ENCODE measurements at places on chromosomes 7 and 10.

DNA sequence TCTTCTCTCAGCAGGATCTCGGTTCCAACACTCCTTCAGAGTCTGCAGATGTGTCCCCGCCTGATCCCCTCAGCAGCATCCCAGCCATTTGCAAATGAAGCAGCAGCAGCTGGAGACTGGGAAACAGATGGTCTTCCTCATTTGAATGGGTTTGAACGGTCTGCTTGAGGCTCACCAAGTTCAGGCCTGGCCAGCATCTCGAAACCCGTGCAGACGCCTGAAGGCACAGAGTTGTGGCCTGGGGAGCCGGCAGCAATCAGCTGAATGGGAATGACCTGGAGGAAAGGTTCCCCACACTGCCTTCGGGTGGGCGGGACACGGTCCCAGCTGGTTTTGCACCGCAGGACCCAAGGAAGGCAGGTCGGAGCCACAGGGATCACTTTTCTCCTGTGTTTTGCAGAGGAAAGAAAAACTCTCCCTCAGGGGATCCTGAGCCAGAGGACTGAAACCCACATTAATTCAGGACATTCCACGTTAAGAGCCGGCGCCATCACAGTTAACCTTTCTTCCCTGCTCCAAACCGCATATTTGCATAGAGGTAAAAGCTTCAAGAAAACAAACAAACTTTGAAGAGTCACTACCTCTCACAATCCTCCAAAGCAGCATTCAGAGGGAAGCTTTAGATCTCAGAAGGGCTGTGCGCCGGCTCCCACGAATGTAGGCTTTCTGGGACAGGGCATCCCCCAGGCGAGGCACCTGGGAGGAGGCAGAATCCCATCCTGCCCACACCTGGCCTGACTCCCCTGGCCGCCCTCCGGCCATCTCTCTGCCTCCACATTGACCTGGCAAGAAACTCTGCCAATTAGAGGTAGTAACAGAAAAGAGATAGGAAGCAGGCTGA is 17.7 kb downstream of the FGFR2 start:
- DNase-seq = no peak

DNA sequence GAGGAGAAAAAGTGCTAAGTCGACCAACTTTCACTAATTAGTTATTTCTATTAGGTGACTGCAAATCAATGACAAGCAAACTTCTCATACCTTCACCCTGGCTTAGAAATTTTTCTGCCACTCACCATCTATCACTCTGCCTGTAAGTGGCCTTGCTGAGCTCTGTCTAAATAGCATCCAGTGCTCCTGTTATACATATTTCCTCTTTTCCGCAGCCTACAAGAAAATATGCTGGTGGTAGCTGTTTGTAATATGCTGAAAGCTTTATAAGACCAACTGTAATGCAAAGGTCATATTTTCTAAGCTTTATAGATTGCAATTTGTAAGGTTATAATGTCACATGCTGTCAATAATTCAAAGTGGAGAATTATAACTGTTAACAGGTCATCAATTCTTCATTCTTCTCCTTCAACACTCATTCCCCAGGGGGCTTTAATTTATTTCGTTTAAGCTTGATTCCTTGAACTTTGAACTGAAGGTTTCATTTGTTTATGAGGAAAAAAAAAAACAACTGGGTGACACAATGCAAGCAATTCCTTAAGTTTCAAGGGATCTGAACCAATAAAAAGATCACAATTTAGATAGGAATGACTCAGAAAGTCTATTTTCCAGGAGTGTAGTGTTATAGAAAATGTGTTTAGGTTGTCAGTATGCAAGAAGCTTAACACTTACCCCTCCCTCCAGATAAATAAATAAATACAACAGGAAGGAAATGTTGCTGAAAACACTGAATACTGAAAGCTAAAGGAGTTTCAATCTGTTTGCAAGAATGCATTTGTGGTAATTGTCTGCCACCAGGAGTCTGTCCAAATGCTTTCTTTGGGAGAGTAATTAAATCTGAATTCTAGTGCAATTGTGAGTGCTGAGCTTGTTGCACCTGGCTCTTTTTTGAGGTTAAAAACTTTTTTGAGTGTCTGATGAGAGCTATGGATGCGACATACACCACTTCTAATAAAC is 183.7 kb downstream of the SORCS1 start:
- DNase-seq = no peak

- no peak for DNase-seq
Observed at GRCh38 chr10:67793313-67793712, 44.7 kb downstream of the DNAJC12 start.

DNA sequence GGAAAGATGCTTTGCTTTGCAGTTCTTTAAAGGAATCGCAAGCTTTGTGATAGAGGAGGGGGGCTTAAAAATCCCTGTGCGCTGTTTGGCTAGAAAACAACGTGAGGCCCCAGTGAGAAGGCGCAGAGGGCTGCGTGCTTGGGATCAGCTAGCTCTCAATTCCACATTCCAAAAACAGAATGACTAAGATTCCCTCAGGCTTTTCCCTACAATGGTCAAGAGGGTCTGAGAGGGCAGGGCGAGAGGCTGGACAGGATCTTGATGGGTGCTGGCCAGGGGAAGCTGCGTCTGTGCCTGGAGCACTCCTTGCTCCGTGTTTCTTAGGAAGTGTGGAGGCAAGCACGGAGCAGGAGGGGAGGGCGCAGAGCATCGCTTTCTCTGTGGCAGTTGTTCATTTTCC is 72.1 kb upstream of the INHBA start:
- DNase-seq = no peak

GRCh38 chr10:77197544-77197943 is 440.1 kb downstream of the KCNMA1 start:
- DNase-seq = no peak

DNA sequence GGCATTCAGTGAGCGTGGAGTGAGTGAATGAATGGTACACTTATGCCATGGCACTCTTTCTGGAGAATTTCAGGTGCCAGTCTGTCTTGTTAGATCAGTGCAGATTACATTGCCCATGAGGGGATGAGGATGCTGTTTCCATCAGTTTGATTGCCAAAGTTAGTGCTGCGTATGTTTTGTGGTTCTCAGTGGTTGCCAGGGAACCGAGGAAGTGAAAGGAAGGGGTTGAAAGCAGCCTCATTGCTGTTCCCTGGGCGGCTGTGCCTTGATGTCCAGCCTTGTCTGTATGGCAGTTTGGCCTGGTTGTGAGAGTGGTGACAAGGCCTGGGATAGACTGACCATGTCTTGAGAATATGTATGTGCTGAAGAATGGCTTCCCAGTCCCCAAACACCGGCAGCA is 30.2 kb downstream of the WBP1L start:
- no peak for DNase-seq

GRCh38 chr10:7649673-7650300 is 17.0 kb downstream of the ITIH5 start:
- no peak for DNase-seq

GRCh38 chr7:23196306-23196705 is 14.5 kb downstream of the NUP42 start:
- no peak for DNase-seq

DNA sequence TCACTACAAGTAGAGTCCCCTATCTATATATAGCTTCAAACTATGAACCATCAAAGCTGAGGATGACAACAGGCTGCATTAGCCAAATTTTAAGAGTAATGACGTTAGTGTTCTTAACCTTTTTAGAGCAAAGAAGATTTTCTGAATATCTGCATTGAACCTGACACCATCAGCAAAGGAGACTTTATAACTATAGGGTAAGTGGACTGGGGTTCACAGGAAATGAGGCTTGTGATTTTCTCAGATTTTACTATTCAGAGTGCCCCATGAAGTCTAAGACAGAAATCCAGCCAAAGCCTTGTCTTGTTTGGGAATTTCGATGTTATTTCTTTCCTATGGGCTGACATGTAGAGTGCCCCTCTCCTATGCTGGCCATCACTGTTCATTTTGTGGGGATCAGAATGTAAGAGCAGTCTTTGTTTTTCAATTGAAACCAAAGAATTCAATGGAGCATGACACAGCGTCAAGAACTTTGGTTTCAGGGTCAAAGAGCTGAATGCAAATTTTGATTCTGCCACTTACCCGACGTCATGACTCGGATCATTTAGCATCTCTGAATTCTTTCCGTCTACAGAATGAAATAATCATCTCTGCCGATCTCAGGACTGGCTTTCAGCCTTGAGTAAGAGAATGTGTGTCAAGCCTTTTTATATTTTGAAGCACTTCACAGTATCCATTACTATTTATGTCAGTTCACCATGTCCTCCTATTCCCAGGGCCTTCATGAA is 52.7 kb downstream of the DENND11 start:
- DNase-seq = no peak

DNA sequence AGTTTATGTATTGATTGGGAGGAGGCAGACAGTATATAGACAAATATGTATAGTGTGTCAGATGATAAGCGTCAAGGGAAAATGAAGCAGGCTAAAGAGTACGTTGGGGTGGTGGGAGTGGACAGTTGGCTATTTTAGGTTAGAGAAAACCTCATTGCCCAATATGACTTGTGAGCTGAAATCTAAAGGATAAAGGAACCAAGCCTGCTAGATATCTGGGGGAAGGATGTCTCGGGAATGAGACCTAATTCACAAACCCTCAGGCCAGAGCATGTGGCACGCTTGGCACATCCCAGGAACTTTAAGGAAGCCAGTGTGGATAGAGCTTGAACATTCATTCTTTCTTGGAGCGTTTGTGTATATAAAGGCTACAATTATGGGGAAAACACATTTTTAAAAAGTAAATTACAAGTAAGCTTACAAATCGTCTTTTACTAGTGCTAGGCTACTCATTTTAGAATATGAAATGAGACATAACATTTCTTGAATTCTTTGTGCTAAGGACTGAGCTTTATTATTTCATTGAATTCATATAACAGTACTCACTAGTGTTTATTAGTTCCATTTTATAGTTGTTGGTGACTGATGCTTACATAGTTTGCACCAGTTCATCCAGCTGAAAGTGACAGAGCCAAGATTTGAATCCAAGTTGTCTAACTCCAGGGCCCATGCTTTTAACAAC is 9.7 kb downstream of the FHIP2A start:
- no peak for DNase-seq

GRCh38 chr10:107918171-107918570 is 753.7 kb upstream of the SORCS1 start:
- no peak for DNase-seq

DNA sequence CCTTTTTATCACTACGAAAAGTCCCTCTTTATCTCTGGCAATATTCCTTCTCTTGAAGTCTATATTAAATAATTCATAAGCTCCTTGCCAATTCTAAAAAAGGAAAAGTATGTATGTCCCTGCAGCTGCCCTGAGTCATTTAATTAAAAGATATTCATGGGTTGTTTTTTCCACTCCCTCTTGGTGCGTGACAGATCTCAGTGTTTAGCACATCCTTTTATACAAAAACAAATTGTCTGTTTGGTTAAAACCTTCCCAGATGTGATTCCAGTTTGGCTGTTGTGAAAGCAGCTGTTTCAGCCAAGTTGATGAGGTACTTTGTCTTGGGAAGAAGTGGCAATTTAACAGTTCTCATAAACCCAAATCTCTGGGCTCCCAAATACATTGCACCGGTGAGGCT is 33.8 kb upstream of the PRLHR start:
- DNase-seq = no peak

- no peak for DNase-seq
Observed at GRCh38 chr10:19629567-19629966, 186.7 kb upstream of the PLXDC2 start.

DNA sequence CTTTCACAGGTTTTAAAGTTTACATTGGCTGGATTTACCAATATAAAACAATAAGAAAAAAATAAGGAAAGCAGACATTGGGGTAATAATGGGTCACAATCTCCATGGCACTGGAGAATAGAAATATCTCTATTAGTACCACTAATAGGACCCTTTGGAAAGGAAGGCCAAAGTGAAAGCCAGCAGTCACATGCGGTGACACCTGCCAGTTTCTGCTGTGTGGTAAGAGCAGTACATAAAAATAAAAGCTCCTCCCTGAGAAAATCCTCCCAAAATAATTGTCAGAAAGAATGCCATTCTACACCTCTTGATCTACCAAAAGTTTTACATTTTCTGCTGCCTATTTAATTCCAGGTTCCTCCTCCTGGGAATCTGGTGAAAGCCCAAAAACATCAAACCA is 30.4 kb upstream of the SLC13A1 start:
- no peak for DNase-seq

GRCh38 chr10:7891634-7892033 is 73.3 kb downstream of the TAF3 start:
- DNase-seq = peak; percentile 5

- no peak for DNase-seq
Observed at GRCh38 chr7:135831455-135832195, 83.0 kb upstream of the FAM180A start.

DNA sequence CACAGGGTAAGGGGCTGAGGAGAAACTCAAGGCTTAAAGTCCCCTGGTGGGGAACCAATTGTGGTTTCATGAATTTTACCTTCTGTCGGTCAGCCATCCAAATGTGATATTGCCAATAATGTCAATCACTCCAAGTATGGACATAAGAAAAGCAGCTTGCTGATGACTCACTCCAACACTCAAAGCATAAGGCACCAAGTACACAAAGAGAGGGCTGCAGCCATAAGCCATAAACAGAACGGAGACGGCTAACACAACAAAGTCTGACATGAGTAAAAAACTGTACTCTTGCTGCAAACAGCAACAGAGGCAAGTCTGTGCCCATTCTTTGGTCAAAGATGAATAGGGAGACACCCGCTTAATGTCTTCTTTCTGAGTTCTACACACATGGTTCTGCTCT is 24.2 kb downstream of the IFIT5 start:
- DNase-seq = no peak

GRCh38 chr10:99123336-99123735 is 112.3 kb downstream of the HPSE2 start:
- DNase-seq = no peak

DNA sequence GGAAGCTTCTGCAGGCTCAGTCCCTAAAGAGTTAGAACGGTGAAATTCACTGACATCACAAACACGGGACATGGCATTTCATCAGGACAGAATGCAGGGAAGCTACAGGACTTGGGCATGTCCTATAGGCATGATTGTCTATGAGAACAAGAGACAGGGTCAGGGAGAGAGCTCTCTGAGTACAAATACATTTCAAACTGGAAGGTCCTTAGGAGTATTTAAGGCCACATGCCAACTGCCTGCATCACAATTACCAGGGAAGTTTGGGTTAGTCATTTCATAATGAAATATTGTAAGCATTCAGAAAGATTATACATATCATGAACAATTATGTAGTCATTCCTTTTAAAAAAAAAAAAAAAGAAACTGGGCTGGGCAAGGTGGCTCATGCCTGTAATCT is 71.3 kb downstream of the CREB3L2 start:
- no peak for DNase-seq

- DNase-seq = peak; percentile 27
Observed at GRCh38 chr7:97145068-97145467, 27.6 kb downstream of the SDHAF3 start.

DNA sequence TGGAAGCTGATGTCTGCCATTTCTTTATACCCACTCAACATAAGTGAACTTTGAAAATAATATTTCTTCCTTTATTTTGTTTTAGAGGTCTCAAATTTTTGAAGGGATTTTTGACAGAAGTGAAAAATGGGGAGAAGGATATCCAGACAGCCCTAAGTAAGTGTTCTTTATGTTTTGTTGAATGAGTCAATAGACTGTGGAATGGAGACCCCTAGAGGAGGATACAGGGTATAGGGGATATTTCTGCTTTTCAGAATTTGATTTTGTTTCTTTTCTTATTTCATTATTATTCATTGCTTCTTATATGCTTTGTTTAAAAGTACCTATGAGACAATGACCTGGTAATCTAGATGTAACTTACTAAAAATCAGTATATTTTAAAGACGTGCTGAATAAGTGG is 34.4 kb downstream of the PLEKHA8 start:
- DNase-seq = peak; percentile 66

- DNase-seq = no peak
Observed at GRCh38 chr10:130456616-130457015, 320.4 kb downstream of the GLRX3 start.

GRCh38 chr10:12635127-12635541 is 285.8 kb downstream of the CAMK1D start:
- DNase-seq = no peak
